ENCODE measurements at places on chromosomes 11 and 22.

DNA sequence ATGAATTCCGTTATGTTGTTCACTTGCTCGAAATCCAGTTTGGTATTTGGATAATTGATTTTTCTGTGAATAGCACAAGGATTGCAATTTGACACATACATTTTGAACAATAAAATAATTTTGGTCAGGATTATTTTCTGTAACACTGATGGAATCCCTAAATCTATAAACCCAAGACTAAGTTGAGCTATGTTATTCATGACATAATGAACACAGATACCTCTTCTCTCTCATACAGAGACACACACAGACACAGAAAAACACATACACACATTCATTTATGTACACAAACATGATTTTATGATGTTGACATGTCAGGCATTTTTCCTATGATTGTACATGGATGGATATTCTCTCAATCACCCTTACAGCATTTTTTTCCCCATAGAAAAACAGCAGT lies at the start of gene OR4C5:
OR4C5 (minus strand) TSS at position 101 of the 400 bp plus-strand sequence; CDS start at position 101, 0 bp downstream.
- DNase-seq = no peak

- DNase-seq = no peak
These were observed 744.6 kb downstream of the FAM181B start for GRCh38 chr11:81989093-81989492.

DNA sequence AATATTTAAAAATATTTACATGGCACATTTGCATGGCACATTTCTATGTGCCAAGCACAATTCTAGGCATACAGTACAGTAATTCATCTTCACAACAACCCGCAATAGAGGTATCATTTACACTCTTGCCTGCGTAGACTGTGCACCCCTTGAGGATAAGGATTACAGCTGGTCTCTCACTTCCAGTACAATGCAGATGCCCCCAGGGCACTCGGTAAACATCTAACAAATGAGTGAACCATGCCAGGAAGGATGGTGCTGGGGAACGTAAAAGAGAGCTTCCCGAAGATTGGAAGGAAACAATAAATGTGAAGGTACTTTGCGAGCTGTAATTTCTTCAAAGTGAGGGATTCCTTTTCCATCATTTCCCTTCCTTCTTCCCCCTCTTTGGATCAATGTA lies 1.3 kb downstream of the PRPF19 start:
- DNase-seq = no peak

DNA sequence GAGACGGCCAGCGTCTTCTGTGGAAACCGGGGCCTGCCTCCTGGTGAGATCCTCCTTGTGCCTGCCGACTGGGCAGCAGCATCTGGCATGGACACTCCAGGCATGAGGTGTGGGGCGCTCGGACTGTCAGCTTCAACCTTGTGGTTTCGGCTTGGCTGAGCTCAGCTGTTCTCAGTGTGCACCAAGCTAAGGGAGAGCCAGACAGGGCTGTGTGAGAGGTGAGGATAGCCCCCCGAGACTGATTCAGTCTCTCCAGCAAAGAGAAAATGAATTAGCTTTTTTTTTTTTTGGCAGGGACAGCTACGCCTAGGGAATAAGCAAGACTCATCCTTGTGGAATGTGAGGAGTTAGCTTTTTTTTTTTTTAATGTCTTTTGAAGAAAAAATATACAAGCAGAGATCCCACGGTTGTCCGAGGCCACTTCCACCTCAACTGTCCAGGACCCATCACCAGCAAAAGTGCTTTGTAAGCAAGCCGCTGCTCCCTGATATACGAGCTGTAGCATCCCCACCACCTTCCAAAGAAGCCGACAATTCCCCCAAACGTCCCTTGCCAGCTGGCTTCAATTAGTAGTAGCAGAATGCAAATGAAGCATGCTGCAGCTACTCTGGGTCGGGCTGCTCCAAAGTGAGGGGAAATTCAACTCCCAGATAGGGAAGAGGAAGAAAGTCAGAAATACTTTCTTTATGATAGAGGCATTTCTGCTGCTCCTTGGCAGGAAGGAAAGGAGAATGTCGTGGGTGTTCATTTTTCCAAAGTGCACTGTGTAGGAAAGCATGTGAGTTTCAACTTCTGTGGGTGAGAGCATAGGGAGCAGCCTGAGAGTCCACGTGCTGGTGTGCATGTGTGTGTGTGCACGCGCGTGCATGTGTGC lies 9.7 kb upstream of the THY1 start:
- no peak for DNase-seq

DNA sequence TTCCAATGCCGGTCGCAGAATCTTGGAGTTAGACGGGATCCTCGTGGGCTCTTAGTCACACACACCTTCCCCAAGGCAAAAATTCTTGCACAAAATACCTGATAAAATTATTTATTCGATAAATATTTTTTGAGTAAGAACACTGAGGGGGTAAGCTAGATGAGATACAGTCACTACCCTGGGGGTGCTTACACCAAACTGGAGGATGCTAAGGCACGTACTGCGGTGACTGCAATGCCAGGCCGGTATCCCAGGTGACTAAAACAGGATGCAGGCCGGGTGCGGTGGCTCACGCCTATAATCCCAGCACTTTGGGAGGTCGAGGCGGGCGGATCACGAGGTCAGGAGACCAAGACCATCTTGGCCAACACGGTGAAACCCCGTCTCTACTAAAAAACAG lies 1.7 kb upstream of the MRTFA start:
- no peak for DNase-seq

DNA sequence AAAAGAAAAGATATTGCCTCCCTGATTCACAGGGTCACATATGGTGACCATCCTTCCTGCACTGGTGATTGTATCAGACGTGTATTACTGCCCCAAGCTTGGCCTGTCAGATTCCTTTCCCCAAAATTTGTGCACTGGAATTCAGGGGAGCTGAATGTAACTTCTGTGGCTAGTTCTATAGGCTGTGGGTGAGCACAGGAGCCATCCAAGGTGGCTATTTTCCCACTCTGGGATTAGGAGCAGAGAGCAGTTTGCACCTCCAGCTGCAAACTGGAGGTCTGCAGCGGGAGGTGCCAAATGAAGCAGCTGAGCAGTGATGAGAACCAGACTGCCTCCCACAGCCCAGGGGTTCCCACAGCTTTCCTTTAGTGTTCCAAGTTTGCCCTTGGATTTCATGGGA lies 124.2 kb upstream of the PITPNB start:
- DNase-seq = no peak

DNA sequence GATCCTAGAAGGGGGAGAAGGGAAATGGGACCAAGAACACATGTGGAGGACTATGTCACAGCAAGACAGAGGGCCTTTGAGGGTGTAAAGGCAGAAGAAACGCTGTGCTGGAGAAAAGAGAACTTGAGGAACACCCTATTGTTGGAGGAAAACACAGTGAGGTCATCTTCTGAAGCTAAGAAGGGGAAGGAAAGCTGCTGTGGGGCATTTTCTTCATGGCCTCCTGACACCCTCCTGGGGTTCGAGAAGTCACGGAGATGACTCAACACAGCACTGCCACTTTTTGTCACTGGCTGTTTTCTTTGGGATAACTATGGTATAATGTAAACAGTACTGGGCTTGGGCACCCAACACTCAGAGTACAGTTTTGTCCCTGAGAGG lies 492.6 kb upstream of the CADM1 start:
- DNase-seq = no peak

DNA sequence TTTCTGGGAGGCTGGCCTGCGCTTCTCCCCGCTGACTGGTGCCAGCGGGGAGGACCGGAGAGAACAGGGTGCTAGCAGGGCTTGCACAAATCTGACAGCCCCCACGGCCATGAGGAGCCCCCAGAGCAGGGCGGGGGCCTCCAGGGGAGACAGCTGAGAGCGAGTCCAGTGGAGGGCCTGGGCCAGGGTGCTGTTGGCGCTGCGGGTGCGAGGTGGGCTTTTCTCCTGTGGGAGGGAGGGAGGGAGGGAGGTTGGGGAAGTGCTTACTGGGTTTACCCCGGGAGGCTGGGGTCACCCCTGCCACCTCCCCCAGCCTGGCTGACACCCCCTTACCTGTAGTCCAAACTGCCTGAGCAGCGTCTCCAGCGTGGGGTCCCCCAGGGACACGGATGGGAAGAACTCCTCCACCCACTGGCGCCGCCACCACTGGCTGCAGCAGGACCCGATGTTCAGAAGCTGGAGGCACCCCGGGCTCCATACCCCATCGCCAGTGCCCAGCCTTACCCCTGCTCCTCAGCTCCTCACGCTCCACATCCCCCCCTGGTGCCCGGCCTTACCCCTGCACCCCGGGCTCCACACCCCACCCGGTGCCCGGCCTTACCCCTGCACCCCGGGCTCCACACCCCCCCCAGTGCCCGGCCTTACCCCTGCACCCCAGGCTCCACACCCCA lies 3.9 kb downstream of the LMF2 start:
- no peak for DNase-seq

- no peak for DNase-seq
These were observed 453.6 kb downstream of the MN1 start for GRCh38 chr22:27347951-27348350.

DNA sequence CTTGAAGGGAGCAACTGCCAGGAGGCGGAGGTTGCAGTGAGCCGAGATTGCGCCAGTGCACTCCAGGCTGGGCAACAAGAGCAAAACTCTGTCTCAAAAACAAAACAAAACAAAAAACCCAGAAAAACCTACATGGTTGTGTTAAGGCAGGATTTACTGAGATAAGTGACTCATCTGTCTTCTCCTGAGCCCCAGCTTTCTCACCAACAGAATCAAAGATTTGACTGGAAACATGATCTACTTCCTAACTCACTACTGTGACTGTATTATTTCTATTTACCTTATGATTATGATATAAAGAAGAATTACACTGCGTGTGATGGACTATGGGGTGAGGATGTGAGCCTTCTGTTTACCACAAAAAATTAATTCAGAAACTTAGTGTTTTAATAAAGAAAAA lies 21.8 kb downstream of the FAM118B start:
- no peak for DNase-seq

All from stimulated activated CD4-positive, alpha-beta T cell treated with anti-CD3 and anti-CD28 coated beads, Interleukin-2, amount 100 ng/mL, for 48 hours (primary cell).